ENCODE measurements at places on chromosomes 3 and 15.

DNA sequence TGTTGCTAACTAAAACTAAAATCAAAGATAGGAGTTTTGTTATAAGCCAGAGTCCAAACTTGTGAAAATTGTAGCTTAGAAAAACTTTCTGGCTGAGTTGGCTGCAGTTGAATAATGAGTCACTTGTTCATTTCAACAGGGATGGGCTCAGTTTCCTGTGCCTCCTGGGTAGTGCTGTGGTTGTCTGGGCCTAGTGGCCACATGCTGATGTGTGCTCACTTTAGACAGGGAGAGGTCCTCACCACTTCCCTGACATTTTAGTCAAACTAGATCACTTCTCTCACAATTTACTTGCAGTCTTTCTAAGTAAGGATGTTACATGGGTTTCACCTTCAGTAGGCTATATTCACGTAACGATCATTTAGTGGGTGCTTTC lies 6.3 kb upstream of the UBE2Q2 start:
- peak; percentile 59 for DNase-seq

- no peak for DNase-seq
These were observed 3.3 kb upstream of the PAQR9 start for GRCh38 chr3:142966808-142967207.

DNA sequence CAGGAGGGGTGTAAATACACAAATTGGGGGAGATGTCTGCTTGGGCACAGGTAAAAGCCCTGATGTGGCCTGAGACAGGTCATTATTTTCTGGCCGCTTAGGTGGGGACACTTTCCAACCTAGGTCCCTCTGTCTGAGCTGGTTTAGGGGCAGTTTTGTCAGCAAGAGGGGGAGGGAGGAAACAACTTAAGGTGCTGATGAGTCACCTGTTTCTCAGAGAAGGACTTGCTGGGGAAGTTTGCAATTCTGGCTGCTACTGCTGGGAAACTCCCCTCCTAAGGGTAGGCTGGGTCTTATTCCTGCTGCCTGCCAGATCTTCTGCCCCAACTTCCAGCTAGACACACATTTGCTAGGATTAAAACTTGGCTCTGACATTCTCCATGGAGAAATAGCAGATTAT lies 4.8 kb upstream of the RHOV start:
- no peak for DNase-seq

- peak; percentile 71 for DNase-seq
These were observed 82.8 kb upstream of the CDV3 start for GRCh38 chr3:133490468-133491351.

DNA sequence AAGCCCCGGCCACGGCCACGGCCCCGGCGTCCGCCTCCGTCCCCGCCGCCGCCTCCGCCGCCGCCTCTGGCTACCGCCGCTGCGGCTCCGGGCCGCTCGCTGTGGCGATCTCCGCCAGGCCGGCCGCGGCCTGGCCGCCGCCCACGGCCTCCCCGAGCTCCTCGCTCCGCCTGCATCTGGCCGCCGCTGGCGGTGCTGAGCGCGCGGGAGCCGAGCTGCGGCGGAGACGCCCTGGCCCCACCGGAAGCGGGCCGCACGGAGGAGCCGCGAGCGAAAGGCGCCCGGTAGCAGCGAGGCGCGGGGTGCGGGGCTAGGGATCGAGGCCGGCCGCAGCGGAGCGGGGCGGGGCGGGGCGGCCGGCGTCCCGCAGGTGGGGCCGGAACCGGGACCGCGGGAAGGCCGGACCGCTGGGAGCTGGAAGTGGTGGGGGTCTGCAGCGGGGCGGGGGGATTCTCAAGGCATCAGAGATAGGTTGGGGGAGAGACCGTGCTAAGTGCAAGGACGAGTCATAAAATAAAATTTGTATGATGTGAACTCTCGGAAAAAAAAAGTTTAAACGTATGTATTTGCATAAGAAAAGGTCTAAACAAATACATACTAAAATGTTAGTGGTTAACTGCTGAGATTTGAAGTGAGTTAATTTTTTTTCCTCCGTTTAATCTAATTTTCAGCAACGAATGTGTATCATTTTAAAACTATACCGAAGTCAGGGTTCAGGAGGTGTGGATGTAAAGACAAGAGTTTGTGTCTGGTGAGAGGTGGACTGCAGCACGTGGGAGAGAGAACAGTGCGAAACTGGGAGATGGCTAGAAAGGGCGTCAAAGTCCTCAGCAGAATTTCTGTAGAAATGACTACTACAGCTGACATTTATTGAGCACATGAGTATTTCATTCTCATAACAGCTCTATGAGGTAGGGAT lies at the start of gene AVEN:
AVEN (minus strand) TSS at position 334 of the 919 bp plus-strand sequence; CDS start at position 176, 158 bp downstream.
- DNase-seq = peak; percentile 75

DNA sequence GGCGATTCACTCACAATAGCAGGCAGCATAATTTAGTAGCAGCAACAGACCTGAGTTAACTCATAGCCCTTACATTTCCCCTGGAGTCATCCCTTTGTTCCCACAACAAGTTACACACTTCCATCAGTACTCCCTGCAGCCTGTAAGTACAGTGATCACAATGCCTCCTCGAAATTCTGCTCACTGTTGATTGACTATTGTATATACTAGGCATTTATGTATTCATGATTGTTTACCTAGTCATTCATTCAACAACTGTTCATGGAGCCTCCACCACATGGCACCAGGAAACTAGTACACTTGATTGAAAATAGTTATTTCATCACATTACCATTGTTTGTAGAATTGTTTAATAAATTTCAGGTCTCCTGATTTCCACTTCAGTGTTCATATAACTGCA lies 71.4 kb upstream of the P3H2 start:
- no peak for DNase-seq

GRCh38 chr3:156643729-156644389 lies 30.5 kb upstream of the TIPARP start:
- no peak for DNase-seq

GRCh38 chr3:132343018-132343612 lies 25.9 kb downstream of the ACP3 start:
- DNase-seq = no peak

GRCh38 chr15:85454403-85454802 lies 74.0 kb downstream of the AKAP13 start:
- DNase-seq = no peak

DNA sequence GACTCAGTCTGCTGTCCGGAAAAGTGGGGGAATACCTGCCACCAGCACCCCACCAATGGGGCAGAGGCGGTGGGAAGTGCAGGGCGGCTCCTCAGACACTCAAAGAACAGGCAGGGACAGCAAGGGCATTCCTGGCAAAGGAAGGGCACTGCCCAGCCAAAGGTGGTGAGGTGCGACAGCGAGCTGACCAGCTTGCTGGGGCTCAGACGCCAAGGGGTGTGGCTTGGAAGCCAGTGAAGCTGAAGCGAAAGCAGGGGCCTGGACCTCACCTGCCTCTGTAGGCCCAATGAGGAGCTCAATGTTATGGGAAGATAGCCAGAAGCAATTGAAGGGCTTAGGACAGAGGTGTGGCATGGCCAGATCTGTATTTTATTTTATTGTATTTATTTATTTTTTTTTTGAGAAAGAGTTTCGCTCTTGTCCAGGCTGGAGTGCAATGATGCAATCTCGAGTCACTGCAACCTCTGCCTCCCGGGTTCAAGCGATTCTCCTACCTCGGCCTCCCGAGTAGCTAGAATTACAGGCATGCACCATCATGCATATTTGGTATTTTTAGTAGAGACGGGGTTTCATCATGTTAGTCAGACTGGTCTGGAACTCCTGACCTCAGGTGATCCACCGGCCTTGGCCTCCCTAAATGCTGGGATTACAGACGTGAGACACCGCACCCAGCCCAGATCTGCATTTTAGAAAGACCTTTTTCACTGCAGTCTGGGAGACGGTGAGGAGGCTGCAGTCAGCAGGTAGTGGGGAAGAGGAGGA lies 4.4 kb upstream of the LMAN1L start:
- no peak for DNase-seq

GRCh38 chr15:39788108-39788507 lies 5.5 kb upstream of the FSIP1 start:
- no peak for DNase-seq

DNA sequence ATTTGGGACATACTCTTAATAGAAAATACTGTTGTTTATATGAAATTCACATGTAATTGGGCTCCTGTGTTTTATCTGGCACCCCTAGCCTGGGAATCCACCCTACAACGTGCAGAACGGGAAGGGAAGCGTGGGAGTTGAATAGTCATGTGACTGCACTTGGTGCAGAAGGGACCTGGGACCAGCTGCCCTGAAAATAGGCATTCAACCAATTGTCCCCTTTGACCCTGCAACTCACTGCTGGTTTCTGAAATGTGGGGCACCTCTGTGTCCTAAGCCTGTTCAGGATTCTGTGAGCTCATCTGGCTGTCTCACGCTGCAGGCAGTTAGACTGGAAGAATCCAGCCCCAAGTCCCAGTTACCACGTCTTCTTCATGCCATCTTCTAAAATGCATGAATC lies 79.7 kb downstream of the CACNA2D3 start:
- no peak for DNase-seq

GRCh38 chr3:64450396-64450956 lies 225.2 kb upstream of the PRICKLE2 start:
- DNase-seq = no peak

- no peak for DNase-seq
These were observed 72.5 kb downstream of the OPA1 start for GRCh38 chr3:193665370-193665989.

- DNase-seq = no peak
These were observed 24.5 kb upstream of the EBLN2 start for GRCh38 chr3:73036694-73037591.

DNA sequence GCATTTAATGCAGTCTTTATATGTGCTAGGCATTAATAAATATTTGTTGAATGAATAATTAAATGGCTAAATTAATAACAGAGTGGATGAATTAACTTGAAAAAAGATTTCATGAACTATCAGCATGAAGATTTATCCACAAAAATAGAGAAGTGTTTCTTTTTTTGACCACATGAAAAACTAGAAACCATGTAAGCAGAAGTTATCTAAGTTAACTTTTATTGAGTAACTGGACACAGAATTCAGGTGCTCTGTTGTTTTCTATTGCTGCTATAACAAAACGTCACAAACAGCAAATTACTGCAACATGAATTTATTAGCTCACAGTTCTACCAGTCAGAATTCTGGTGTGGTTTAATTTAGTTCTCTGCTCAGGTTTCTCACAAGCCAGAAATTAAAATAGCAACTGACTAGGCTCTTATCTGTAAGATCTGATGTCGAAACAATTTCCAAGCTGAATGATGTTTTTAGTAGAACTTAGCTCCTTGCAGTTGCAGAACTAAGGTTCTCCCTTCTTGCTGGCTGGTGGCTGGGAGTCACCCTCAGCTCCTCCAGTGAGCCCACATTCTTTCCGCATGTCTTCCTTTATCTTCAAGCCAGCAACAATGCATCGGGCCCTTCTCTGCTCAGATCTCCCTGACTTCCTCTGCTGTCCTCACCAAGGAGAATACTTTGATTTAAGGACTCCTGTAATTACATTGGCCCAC lies 810.2 kb upstream of the ALCAM start:
- DNase-seq = no peak

- DNase-seq = no peak
These were observed 6.1 kb upstream of the ABTB1 start for GRCh38 chr3:127666676-127667075.

- no peak for DNase-seq
These were observed 191.2 kb downstream of the SEMA6D start for GRCh38 chr15:47908486-47908885.

DNA sequence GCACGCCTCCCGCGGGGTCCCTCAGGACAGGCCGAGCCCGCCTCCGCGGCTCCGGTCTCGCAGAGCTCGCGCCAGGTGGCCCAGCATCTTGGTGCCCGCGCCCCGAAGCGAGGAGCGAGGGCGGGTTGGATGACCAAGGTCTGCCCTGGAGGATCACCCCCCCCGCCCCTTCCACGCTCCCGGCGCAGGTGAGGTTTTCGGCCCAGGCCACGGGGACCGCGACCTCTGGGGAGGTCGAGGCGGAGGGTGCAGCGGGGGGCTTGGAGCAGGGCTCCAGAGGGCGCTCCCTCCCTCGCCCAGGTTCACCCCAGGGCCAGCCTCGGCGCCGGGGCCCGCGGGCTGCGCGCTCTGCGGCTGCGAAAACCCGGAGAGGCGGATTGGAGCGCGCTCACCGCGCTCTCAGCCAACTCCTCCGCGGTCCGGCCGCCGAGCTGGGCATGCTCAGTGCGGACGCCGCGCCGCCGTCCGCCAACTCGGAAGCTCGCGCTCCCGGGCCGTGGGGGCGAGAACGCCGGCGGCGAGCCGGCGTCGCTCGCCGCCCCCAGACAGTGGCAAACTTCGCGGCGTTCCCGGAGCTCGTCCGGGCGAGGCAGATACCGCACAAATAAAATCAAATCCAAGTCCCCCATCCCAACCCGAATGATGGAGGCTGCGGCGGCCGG lies at the start of gene MED12L:
MED12L (plus strand) TSS at position 438 of the 662 bp plus-strand sequence. CDS start 1,263 bp downstream, outside the sequence.
- peak; percentile 76 for DNase-seq

DNA sequence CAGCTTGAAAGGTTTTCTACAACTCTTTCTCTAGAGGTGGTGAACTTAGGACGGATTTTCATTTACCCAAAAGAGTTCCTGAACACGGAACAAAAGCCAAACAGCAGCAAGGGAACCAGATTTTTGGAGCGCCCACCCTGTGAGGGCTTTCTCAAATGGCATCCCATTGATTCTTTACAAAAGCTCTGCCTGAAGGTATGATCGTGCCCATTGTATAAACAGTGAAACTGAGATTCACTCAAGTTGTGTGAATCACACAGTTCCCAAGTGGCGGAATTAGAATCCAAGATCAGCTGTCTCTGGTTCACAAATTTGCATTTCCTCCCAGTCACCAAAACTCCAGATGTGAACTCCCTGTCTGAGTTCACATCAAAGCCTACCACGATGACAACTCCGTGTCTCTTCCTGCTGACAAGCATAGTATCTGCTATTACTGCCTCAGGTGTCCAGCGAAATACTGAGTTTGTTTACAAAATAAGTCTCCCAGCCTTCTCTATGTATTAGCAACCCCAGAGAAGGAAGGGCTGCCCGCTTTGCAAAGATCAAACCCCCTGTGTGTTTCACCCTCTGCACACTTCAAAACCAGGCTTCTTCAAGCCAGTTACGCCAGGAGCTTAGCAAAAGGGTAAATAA lies 235.9 kb upstream of the ST8SIA2 start:
- no peak for DNase-seq

- no peak for DNase-seq
These were observed 57.3 kb upstream of the PLSCR4 start for GRCh38 chr3:146308222-146308621.

- DNase-seq = no peak
These were observed 6.9 kb downstream of the PRSS50 start for GRCh38 chr3:46710671-46711295.
